ENCODE measurements at places on chromosomes 2 and 18.

- no peak for DNase-seq
These were observed 12.1 kb upstream of the COPS8 start for GRCh38 chr2:237073552-237073951.

DNA sequence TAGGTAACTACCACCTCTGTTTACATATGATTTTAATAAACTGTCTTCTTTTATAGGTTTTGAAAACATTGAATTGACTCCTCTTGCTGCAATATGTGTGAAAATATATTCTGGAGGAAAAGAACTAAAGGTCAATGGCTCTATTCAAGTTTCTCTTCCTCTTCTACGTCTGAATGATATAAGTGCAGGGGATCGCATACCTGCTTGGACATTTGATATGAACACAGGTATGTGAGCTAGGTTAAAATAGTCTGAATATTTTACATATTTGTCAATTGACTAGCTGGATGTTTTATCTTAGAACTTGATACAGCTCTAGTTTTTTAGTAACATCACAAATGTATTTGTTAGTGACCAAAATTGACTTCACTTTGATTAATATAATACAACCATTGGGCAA is 57.2 kb downstream of the FAM171B start:
- no peak for DNase-seq

GRCh38 chr2:44107086-44107740 is 61.5 kb upstream of the PPM1B start:
- no peak for DNase-seq

DNA sequence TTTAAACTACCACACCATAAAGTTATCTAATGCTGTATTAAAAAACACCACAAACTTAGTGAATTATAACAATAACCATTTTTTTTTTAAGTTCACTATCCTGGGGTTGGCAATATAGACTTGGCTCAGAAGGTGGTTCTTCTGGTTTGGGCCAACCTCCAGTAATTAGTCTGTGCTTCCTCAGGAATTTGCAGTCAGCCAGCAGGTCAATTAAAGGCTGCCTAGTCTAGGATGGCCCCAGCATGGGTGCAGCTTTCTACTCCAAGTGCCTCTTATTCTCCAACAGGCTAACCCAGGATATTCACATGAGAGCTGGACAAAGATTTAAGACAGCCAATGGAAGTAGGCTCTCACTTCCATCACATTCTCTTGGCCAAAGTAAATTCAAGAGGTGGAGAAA is 379.1 kb upstream of the FIGN start:
- DNase-seq: no peak

GRCh38 chr2:21277068-21278056 is 153.6 kb downstream of the TDRD15 start:
- DNase-seq: no peak

GRCh38 chr18:37175727-37176620 is 347.0 kb downstream of the KIAA1328 start:
- DNase-seq: no peak

DNA sequence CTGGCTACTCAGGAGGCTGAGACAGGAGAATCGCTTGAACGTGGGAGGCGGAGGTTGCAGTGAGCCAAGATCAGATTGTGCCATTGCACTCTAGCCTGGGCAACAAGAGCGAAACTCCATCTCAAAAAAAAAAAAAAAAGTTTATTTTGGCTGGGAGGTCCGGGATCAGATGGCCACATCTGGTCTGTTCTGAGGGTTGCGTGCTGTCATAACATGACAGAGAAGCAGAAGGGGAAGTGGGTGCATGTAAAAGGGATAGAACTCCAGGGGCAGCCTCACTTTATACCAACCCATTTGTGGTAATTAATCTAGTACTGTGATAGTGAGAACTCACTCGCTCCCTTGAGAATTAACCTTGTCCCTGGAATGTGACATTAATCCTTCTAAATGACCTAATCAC is 101.2 kb downstream of the PTPN4 start:
- DNase-seq: no peak

DNA sequence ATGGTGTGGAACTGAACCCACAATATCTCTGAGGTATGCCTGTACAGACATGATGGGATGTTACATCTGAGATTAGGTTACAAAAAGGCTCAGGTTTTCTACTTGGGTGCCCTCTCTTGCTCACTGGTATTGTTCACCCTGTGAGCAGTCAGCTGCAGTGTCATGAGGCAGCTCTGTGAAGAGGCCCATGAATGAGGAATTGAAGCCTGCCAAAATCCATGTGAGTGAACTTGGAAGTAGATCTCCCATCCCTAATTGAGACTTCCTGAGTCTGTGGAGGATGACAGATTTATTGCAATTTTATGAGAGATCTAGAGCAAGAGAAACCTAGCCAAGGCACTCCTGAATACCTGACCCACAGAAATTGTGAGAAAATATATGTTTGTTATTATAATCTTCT is 404.9 kb upstream of the ZEB2 start:
- no peak for DNase-seq

GRCh38 chr2:56474412-56475158 is 290.8 kb downstream of the CCDC85A start:
- no peak for DNase-seq

DNA sequence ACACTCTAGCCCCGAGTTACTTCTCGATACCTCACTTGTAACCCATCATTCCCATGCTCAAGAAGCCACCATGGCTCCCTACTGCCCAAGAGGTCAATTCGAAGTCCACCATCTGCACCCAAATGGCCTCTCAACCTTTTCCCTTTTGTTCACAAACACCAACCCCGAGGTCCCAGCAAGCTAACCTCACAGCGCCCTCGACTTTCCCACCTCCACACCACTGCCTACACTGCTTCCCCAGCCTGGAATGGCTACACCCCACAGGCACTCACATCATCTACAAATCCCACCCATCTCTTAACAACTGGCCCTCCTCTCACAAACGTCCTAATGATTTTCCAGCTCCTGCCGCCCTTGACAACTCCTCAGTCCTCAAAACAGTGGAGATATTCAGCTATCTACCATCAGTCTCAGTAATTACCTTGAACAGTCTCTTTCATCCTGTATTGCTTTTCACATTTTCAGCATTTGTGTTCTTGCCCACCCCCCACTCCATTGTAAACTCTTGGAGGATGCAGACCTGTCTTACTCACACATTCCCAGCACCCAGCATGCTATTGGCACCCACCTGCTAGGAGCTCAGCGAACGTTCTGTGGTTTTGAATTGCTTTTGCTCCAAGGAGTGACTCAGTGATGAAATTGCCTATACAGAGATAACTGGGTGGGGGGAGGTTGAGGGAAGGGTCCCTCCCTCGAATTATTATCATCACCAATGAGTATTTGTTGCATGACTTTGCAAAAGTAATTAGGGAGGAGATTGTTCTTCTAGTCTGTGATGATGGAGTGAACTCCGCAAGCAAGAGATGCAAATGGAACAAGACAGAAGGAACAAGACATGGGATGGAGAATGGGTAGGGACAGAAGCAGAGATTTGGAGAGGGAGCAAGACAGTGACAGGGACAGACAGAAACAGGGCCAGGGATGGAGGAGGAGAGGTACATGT is 106.8 kb downstream of the CYP26B1 start:
- DNase-seq: no peak

GRCh38 chr2:222272446-222273015 is 26.3 kb downstream of the PAX3 start:
- DNase-seq: no peak

GRCh38 chr18:55012008-55012407 is 52.7 kb upstream of the CCDC68 start:
- no peak for DNase-seq

GRCh38 chr2:39409697-39410389 is 27.2 kb downstream of the MAP4K3 start:
- no peak for DNase-seq

DNA sequence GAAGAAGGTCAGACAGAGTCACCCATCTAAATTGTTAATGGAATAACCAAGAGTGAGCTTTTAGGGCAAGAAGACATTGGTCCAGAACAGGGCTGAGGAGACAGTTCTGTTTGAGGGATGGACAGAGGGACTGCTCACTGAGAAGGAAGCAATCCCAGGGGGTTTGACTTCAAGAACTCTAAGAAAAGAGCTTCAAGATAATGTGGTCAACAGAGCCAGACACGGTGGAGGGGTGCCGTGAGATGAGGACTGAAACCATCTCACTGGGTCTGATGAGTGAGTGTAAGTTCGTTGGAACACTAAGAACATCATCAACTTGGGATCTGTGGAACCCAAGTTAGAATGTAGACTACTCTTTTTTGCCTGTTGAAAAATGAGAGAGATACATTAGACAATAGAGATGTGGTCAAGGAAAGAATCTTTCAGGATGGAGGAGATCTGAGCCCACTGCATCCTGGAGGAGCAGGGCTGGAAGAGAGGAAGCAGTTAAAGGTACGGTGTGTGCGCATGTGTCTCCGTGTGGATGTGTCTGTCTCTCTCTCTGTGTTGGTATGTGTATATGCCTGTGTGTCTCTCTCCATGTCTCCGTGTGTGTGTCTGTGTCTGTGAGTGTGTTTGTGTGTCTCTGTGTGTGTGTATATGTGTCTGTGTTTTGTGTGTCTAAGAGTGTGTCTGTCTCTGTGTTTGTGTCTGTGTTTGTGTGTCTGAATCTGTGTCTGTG is 172.1 kb downstream of the MYCN start:
- no peak for DNase-seq

- DNase-seq: no peak
These were observed 5.7 kb downstream of the ERCC3 start for GRCh38 chr2:127288274-127288673.

- DNase-seq: no peak
These were observed 34.1 kb downstream of the AGAP1 start for GRCh38 chr2:235527806-235528469.

DNA sequence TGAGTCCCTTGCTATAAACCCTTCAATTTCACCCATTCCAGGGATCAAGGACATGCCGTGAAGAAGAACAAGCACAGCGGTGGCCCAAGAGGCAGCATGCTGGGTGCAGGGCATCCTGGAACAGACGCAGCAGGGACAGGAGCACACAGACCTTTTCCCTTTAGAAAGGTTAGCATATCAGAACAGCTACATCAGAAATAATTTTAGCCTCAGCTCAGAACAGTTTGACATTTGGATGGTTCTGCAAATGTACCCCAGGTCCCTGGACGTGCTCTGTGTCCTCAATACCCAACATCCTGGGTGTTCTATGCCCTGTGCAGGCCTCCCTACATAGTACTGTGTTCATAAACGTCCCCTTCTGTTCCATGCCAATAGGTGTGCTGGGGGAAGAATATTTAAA is 80.4 kb downstream of the MYOM1 start:
- DNase-seq: no peak

GRCh38 chr2:97728091-97728731 is 14.8 kb downstream of the ZAP70 start:
- no peak for DNase-seq

DNA sequence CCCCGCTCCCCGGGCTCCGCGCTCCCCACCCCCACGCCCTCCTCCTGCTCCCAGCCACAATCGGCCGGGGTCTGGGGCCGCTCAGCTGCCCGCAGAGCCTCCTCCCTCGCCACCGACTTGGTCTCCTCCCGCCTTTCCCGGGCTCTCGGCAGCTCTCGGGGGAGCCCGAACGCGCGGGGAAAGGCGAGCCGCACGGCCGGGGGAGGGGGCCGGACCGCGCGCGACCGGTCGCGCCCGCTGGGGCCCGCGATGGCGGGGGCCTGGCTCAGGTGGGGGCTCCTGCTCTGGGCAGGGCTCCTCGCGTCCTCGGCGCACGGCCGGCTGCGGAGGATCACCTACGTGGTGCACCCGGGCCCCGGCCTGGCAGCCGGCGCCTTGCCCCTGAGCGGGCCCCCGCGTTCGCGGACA is 327 bp downstream of the LTBP1 start:
- no peak for DNase-seq

- no peak for DNase-seq
These were observed 167.9 kb downstream of the TNS1 start for GRCh38 chr2:217834744-217835513.

DNA sequence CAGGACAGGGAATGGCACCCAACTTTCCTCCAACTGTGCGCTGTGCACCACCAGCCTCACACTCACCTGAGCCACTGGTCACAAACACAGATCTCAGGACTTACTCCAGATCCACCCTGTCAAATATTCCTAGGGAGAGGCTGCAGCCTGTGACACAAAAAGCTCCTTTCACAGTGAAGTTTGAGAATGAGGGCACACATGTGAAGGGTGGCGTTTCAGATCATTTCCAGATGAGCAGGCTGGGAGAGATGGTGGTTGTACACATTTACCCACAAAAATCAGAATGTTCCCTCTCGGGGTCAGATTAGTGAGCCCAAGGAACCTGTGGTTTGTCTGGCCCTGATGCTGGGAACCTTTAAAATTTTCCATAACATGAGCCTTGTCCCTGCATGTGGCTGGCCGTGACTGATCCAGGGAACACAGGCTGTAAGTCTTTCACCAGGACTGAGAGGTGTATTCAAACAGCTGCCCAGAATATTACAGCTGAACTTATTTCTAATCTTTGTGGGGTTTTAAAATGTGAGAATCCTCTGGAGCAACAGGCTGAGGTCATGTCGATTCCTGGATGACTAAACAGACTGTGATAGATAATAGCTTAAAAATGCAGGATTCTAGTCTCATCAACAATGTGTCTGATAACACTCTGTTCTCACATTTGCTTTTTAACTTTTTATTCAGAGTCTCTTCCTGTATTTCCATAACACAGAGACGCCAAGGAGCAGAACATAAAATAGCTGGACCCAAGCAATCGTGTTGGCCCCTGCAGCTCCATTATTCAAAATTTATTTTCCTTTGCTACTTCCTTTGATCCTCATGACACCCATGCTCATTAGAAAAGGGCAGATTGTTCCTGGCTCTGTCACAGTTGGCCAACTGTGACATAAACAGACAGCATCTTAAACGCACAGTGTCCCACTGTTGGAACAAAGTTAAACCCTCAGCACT is 35.5 kb downstream of the IL1R2 start:
- no peak for DNase-seq

Measured in esophagus squamous epithelium (tissue), 5 donors.